ENCODE measurements at places on chromosomes 2 and 18.
A peak's percentile ranks its signal among the peaks of the same experiment; 100 is the strongest.

- no peak for DNase-seq
Observed at GRCh38 chr2:65554765-65555591, 122.6 kb upstream of the SPRED2 start.

GRCh38 chr2:37561615-37562569 lies 109.5 kb downstream of the CDC42EP3 start:
- peak; percentile 58 for DNase-seq

DNA sequence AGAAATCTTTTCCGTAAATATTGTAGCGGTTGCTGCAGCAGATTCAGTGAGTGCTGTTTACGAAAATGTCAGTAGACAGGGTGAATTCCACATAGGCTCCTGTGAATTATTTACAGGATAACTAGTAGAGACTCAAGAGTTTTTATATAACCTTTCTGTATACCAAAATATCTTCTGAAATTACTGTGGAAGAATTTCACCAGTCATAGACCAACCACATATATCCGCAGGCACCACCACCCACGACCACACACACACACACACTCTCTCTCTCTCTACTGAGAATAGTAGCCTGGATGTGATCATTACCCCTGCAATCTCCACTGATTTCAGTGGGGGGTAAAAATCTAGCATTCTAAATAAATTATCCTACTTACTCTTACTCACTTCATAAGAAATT lies 341.8 kb downstream of the RBM43 start:
- no peak for DNase-seq

DNA sequence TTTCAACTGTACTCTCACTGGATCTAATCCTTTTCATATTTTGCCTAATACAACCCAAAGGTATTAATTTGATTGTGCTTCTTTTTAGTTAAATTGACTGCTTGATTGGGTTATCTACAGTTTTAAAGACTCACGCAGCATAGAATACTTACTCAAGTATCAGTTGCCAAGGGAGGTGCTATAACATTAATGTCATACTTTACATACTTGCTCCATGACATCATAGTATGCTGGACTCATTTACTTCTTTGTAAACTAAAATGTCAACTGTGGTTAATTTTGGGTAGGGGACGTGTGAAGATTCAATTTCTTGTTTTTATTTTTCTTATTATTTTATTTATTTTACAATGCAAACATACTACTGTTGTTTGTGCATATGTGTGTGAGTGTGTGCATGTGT lies 716.2 kb upstream of the VRK2 start:
- peak; percentile 0 for DNase-seq

- DNase-seq = no peak
Observed at GRCh38 chr2:47720036-47720435, 62.9 kb upstream of the MSH6 start.
